ENCODE measurements at places on chromosomes 2 and 18.
A peak's percentile ranks its signal among the peaks of the same experiment; 100 is the strongest.

- no peak for DNase-seq
These were observed 10.0 kb downstream of the MRPL33 start for GRCh38 chr2:27781496-27781895.

DNA sequence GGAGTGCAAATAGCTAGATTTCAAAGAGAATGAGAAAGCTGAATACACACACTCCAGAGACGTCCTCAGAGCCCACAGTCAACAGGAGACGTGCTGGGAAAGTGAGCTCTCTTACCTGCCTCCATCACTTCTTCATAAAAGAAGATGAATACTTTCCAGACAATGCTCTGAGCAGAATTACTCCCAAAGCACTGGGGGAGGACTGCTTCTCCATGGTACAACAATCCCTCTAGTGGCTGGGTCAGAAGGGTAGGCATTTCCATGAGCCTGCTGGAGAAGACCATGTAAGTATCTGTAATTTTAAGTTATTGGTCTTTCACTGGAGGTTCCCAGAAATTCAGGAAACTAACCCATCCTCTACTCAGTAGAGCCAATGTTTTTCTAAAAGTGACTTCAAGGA lies 190.3 kb downstream of the RBM43 start:
- DNase-seq = no peak

- peak; percentile 22 for DNase-seq
These were observed 1.1 kb downstream of the HNRNPLL start for GRCh38 chr2:38601463-38602135.

GRCh38 chr2:209121691-209122090 lies 302.2 kb upstream of the MAP2 start:
- DNase-seq = no peak

- DNase-seq = no peak
These were observed 25.5 kb upstream of the ALMS1 start for GRCh38 chr2:73359915-73360697.

DNA sequence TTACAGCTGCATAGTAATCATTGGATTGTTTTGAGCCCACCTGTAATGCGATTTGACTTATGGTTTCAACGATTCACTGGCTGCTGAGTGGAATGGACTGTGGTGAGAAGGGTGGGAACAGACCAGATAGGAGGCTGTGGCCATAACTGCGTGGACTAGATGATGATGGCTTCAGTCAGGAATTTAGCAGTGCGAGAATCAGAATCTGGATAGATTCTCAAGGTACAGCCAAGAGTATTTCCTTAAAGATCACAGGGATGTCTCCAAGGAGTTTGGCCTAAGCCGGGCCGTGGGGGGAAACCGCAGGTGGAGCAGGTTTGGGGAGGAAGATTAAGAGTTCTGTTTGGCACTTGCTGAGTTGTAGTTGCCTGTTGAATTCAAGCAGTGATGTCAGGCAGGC lies 44.0 kb upstream of the CHMP1B start:
- no peak for DNase-seq

DNA sequence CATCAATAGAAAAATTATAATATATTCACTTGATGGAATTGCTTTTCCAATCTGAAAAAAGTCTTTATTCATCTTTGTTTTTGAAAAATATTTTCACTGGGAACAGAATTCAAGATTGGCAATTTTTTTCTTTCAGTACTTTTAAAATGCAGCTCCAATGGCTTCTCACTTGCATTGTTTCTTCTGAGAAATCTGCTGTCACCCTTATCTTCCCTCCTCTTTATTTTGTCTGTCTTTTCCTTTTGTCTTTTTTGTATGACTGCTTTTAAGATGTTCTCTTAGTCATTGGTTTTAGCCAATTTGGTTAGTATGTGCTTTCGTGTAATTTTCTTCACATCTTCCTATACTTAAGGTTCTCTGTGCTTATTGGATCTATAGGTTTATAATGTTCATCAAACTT lies 37.1 kb upstream of the COPS8 start:
- DNase-seq = no peak

GRCh38 chr2:239745386-239746227 lies 279.5 kb downstream of the NDUFA10 start:
- no peak for DNase-seq

All from activated naive CD4-positive, alpha-beta T cell treated with anti-CD3 and anti-CD28 coated beads for 36 hours (primary cell).